Prostate gland (tissue), 2 donors: ENCODE measurements at places on chromosomes 7 and 10. TPM values are rescaled to one million over a fixed set of nuclear protein-coding genes. Genes with fewer than 3 reads are reported as not detected.
A peak's percentile ranks its signal among the peaks of the same experiment; 100 is the strongest.

Gene TNRC18
- total RNA-seq, result 138 TPM

Gene CREB5
- total RNA-seq, result 0.46 TPM

Gene CHAT
- total RNA-seq, result 0.40 TPM

Gene CALML3
- total RNA-seq, result 8.0 TPM

Gene TAF5
- 3.7 TPM for total RNA-seq

Gene CLCN1
- total RNA-seq, result not detected

Gene PRLHR
- not detected for total RNA-seq

Gene PHKG1
- total RNA-seq, result 2.4 TPM

Gene IGFBP1
- total RNA-seq, result not detected

DNA sequence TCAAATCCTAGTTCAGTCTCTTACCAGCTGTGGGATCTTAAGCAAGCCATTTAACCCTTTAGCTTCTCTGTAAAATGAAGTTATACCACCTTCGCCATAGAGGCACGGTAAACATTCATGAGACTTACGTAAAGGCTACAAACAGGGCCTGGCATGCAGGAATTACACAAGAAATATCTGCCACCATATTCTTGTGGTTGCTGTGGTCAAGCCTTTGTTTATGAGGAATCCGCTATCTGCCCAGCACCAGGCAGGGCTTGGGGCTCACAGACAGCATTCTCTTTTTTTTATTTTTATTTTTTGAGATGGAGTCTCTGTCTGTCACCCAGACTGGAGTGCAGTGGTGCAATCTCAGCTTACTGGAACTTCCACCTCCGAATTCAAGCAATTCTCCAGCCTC lies 9.9 kb downstream of the AIFM2 start:
- DNase-seq, result no peak

- no peak for DNase-seq
Measured at GRCh38 chr10:109239371-109239770, 683.9 kb downstream of the XPNPEP1 start.

GRCh38 chr7:151008511-151009323 lies 15.6 kb downstream of the ATG9B start:
- no peak for DNase-seq

- no peak for DNase-seq
Measured at GRCh38 chr10:110706690-110707098, 62.6 kb downstream of the RBM20 start.

GRCh38 chr10:13206546-13207443 lies 27.4 kb downstream of the UCMA start:
- DNase-seq, result no peak

DNA sequence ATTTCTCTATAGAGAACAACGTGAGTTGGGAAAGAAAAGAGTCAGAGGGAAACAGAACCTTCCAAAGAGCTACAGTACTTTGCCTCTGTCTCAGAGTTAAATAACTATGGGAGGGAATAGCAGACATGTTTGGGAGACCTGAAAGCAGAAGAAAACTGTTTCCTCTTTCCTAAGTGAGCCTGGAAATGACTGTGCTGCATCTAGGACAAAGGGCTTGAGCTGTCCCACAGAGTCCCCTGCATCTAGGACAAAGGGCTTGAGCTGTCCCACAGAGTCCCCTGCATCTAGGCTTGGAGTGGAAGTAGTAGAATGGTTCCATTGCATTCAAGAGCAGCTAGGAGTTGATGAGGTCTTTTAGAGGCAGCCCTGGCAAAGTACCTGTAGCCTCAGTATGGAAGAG lies 149.7 kb downstream of the DKK1 start:
- DNase-seq, result no peak

DNA sequence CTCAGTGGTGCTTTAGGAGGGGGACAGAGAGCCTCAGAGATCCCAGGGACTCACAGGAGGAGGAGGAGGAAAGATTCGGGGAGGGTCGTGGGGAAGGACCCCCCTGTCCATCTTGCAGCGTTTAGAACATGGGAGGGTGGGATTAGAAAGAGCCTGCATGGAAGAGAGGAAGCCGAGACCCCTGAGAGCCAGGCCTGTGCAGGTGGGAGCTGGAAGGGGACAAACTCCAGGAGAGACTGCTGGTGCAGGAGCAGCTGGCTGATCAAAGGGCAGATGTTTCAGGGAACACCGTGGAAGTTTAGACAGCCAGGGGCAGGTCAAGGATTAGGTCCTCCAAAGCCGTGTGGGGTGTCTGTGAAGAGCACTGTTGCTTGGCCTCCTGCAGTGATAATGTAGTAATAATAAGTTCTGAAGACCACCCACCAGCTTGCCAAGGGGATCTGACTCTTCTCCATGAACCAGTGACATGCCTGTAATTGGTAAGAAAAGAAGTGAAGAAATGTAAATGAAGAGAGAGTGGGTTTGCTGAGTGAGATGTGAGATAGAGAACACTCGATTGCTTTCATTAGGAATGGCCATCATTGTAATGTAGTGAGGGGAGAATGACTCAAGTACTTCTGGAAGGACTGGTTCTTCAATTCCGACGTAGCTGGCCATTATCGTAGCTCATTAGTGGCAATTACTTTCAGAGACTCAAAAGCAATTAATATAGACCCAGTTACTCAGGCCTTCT lies 425.6 kb downstream of the PAXIP1 start:
- no peak for DNase-seq

DNA sequence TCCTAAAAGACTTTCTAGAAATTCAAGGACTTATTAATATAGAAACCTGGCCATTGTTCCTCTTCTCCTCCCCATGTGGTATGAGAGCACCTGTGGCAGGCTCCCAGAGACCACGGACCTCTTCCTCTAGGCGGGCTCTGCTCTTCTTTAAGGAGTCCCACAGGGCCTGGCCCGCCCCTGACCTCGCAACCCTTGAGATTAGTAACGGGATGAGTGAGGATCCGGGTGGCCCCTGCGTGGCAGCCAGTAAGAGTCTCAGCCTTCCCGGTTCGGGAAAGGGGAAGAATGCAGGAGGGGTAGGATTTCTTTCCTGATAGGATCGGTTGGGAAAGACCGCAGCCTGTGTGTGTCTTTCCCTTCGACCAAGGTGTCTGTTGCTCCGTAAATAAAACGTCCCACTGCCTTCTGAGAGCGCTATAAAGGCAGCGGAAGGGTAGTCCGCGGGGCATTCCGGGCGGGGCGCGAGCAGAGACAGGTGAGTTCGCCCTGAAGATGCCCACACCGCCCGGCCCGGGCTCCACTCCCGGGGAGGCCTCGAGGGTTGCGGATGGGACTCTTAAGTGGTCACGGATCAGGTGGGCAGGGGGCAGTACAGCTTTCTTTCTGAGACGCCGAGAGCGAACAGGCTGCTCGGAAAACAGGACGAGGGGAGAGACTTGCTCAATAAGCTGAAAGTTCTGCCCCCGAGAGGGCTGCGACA lies at the start of gene SLC26A4:
Gene SLC26A4, plus strand, starts transcription at position 448 of the 700 bp plus-strand sequence. CDS start 814 bp downstream, outside the sequence.
- DNase-seq, result no peak

DNA sequence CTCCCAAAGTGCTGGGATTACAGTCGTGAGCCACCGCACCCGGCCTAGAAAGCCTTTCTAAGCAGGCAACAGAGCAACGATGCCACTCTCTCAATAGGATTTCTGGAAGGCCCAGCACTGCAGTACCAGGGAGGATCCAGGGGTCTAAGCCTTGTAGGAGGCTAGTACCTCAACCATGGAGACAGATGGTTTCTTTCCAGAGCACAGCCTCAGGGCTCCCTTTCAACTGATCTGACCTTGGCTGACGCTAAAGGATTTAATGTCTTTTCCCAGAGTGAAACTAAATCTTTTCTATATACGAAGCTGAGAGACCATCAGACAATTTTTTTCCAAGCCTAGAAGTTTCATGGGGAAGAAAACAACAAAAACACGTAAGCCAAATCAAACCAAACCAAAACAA lies 78.0 kb downstream of the WDR11 start:
- no peak for DNase-seq

- DNase-seq, result no peak
Measured at GRCh38 chr10:101778151-101778780, 2.4 kb upstream of the FGF8 start.

DNA sequence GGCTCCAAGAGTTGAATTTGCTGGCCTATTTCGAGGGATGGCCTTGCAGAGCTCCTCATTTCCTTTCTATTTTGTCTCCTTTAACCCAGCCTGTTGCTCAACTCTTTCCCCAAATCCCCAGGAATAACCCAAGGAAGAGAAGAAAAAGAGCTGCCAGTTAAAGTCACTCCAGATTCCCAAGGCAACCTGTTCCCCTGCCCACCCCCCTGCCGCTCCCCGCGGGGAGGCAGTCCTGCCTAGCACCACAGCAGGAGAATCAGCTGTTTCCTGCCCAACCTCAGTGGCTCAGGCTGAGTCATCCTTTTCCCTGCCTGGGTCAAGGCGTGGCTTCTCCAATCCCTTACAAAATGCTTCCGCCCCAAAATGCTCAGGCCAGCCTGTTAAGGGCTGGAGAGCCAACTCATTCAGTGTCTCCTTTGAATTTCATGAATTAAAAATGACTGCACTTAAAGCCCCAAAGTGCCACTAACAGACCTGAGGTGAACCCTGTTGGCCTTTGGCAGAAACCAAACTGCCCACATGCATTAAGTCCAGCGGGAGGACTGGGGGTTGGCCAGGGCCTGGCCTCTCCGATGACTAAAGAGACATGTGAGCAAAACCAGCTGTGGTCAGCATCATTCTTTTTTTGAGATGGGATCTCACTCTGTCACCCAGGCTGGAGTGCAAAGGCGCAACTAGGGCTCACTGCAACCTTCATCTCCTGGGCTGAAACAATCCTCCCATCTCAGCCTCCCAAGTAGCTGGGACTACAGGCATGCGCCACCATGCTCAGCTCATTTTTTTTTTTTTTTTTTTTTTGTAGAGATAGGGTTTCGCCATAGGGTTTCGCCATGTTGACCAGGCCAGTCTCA lies 83.2 kb upstream of the KIF5B start:
- DNase-seq, result peak; percentile 40

DNA sequence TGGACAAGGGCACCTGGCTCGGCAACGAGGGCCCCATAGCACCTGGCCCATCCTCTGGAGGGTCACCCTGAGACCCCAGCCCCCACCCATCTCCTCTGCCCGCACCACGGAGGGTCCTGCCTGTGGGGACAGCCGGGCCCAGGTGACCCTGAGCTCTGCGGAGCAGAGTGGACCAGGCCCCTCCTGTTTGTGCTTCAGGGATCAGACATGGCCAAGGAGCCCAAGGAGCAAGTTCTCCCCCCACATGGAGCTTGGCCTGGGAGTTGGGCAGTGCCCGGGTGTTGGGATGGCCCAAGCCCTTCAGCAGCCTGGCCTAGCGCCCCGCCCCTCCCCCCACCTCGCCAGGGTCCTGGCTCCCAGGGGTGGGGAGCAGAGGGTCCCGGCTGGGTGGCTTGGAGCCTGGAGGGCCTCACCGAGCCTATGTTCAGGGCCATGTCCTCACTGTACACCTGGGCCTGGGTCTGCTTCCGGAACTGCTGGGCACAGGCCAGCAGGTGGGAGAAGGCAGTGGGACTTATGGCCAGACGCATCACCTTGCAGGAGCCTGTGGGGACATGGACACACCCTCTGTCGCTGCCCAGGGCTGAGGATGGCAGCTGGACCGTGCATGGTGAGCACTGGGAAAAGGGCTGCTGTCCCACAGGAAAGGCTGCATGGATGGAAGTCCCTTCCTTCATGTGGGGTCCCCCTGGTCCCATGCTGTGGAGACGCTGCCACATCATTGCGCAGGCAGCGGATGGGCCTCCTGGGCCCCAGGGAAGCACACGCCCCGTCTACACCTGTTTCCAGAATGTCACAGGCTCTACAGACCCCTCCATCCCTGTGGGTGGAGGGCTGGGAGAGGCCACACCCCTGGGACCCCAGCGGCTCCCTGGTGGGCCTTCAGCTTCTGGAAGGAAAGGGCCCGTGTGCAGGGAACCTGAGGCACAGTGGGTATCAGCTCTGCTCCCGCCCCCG lies 49.2 kb upstream of the NKX6-2 start:
- no peak for DNase-seq

- DNase-seq, result no peak
Measured at GRCh38 chr10:132451506-132452215, 54.7 kb downstream of the PWWP2B start.

DNA sequence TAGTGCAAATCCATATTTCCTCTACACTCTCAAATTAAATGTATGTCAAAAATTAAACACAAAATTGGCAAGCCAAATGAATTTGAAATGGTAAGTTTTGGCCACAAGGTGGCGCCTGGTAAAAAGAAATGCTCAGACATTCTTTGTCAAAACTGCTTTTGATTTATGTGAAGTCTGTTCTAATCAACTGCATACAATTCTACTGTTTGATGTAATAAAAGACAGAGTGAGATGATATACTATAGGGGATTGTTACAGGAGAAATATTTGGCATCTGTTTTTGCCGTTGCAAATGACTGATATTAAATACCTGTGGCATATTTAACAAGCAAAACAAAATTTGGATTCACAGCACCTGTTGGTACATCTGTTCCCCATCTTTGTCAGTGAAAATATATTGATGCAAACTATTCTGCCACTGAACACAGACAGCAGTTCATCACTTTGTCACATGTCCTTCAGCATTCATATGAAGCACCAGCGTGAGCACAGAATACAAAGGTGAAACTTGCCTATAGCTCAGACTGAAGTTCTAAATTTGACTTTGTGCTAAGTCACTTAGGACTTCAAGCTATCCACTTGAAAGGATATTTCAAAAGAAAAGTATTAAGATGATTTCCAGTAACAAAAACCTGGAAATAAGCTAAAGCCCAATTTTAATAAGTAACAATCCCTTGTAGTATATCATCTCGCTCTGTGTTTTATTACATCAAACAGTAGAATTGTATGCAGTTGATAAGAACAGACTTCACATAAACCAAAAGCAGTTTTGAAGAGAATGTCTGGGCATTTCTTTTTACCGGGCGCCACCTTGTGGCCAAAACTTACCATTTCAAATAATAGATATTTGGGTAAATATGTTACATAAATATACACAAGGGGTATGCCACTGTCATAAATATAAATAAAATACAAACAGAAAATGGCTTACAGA lies 10.2 kb upstream of the CH25H start:
- DNase-seq, result peak; percentile 54

DNA sequence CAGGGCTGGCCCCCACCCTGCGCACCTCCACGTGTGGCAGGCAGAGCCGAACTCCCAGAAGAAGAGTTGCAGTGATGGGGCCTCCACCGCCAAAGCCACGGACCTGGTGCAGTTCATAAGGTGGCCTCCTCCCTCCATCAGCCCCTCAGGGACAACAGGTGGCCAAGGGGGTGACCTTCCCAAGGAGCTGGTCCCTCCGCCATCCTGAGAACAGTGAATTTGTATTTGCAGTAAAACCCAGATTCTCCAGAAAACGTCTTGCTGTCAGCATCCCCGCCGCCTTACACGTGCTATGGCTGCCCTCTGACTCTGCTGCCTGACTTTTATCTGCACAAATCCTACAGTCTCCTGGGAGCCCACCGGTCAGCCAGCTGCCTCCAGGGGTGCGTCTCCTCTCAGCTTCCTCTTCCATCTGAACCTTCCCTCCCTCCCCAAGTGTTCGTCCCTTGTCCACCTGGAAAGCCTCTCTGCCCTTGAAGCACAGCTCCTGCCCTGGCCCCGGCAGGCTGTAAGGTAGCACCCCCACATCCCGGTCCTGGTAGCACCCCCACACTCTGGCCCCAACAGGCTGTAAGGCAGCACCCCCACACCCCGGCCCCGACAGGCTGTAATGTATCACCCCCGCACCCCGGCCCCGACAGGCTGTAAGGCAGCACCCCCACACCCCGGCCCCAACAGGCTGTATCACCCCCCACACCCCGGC lies 311.8 kb downstream of the PTPRN2 start:
- DNase-seq, result no peak
